ENCODE measurements at places on chromosomes 11 and 22.

DNA sequence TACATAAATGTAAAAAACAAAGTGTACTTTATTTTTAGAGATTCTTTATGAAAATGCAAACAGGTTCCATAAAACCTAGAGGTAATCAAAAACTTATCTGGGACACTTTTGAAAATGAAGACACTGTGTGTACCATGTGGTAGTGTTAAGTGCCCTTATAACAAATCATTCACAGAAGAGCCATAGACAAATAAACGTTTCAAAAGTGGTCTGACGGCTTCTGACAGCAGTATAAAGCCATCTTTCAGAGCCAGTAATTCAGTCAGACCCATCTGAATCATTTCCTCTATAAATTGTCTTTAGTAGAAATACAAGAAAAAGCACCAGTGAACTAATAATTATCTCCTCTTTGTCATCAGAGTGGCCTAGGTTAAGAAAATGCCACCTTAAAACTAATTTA lies 100.0 kb downstream of the PAX6 start:
- DNase-seq: no peak

DNA sequence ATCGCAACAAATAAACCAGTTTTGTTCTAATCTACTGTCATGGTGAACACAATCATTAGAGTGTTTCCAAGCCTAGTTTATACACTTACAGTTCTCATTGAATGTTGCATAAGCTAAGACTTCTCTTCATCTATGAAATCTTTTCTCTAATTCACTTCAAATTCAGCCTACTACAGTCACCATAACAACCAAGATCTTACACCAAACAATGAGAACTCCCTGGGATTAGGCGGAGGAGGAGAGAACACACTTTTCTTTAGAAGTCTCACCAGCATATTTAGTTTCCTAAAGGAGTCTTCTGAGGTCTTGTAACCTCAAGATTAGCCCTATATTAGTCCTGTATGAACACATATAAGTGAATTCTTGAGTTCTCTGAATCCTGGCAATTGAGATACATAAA lies 1889.7 kb downstream of the LRRC4C start:
- DNase-seq: no peak

DNA sequence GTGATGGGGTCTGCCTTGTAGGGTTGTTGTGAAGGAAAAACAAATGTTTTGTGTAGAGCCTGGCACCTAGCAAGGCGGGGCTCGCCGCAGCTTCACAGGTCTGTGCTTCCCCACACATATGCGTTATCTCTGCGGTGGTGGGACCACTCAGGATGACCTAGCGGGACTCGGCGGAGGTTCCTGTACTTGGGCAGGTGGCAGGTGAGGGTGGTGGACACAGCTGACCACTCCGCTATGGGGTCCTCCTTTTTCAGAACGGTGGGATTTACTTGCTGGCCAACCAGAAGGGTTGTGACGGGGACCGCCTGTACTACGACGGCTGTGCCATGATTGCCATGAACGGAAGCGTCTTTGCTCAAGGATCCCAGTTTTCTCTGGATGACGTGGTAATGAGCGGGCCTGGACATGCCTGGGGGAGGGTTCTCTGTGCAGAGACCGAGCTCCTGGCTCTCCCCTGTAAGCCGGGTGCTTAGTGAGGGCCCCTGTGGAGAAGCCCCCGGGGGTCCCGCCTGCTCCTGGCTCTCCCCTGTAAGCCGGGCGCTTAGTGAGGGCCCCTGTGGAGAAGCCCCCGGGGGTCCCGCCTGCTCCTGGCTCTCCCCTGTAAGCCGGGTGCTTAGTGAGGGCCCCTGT lies 21.3 kb downstream of the NADSYN1 start:
- no peak for DNase-seq

DNA sequence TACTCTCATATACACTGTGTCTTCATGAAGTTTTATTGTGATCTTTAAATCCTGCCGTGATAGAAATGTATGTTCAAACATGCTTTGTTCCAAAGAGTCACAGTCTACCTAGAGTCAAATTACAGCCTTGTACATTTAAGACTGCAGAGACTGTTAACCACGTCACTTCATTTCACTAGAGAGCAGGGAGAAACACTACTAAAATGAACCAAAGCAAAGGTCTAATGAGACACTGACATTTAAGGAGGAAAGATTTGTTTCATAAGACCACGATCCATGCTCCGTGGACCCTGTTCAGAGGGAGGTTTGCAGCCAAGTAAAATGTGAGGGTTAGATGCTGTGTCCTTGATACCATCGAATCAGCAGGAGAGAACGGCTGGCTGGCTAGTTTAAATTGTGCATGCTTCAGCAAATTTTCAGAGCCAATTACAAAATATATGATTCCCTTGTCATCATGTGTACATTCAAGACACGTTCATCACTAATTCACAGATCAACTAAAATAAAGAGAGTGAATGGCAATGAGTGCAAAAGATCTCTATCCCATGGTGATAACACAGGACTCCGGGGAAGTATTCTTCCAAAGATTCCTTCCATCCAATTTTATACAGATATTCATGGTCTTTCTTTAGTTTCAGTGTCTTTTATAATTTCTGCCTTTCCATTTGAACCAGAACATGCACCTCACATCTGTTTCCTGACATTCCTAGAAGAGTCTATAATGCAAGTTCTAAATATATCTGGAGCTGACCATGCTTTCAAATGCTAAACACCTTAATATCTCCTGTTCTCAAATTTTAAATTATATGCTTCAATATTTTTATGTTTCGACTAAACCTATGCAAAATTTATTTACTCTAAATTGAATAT lies 960.9 kb upstream of the FAT3 start:
- no peak for DNase-seq

GRCh38 chr11:47460571-47461235 lies 11.8 kb upstream of the RAPSN start:
- DNase-seq: no peak

DNA sequence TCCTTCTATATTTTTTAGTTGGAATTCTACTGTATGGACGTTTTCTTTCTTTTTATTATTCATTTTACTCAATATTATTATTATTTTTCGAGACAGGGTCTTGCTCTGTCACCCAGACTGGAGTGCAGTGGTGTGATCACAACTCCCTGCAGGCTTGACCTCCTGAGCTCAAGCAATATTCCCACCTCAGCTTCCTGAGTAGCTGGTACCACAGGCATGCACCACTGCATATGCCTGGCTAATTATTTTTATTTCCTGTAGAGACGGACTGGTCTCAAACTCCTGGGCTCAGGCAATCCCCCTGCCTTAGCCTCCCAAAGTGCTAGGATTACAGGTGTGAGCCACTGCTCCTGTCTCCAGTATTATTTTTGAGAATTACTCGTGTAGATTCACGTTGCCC lies 34.0 kb upstream of the CCDC134 start:
- DNase-seq: no peak

- DNase-seq: no peak
Measured at GRCh38 chr11:110818032-110818687, 105.9 kb upstream of the ARHGAP20 start.

- no peak for DNase-seq
Measured at GRCh38 chr11:133402551-133402950, 129.8 kb downstream of the OPCML start.

DNA sequence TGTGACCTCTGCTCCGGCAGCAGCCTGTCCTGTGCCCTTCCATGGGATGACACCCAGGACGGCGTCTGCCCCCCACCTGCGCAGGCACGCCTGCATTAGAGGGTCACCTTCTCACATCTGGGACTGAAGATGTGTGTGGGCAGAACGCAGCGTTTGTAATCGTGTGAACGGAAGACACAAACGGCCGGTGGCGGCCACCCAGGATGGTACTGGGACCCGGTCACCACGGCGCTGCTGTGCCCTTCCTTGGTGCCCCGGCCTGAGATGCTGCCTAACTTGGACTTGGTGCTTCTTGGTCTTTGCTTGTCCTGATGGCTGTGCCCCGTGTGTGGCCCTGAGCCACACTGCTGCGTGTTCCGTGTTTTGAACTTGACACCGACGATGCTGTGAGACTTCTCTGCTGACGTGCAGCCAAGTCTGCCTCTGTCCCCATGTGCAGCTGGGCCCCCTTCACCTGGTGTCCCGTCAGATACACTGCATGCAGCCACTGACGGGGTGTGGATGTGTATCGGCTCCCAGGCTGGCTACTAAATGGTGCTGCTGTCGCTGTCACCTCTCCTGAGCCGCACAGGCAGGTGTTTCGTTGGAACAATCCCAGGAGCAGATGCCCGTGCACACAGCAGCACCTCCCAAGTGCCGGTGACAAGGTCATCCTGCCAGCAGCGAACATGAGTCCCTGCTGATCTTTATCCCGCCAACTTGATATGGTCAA lies 21.4 kb downstream of the YPEL1 start:
- no peak for DNase-seq

DNA sequence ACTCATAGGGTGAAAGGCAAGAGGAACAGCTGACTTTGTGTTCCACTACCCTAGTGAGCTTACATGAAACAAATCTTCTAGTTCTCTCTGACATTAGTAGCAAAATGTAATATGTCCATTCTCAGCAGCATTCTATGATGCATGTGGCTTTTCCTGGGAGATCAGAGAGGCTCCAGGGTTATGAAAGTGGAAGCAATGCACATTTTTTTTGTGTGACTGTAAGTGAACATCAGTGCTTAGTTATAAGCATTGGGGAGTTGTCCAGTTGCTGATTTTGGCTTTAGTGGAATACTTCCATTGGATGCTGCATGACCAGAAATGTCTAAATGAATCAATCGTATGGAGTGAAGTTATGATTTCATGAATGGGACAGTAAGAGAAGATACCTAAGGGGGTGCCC lies 255.9 kb downstream of the FAT3 start:
- no peak for DNase-seq

GRCh38 chr11:130804306-130805076 lies 111.8 kb downstream of the SNX19 start:
- no peak for DNase-seq

DNA sequence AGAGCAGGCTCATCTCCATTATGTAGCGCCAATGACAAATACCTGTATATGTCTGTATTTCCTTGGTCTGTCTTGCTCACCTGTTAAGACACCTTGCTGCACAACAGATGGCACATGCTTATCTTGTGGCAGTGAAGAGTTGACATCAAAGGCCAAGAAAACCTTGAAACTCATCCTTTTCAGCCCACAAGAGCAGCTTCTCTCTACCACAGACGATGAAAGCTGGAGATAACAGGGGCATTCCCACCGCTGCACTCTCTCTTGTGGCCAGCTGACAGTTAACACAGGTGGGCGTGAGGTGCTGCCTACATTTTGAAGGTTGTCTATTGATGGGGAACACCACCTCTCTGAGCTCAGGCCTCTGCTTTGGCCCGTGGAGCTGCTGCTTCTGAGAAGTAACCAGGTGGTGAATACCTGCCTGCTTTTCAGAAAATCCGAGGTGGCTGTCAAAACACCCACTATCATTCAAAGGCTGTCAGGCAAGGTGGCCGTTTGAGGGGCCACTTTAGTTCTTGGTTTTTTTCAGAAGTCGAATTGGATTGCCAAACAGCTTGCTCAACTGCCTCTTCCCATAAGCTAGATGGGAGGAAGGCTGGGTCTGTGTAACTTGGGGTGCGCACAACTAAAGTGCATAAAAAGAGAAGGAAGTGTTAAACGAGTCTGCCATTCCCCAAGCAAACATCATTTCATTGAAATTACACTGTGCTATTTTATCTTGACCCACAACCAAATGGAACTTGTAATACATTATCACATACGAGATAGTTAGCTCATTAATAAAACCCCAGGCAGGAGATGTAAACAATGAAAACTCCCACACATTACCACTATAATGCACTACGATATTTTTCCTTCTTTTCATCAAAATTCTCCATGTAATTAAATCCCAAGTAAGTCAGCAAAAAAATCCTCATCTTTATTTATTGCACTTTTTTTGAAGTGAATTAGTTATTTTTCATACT lies 87.1 kb upstream of the RAG2 start:
- DNase-seq: no peak

GRCh38 chr22:20401376-20402014 lies 7.5 kb downstream of the ZNF74 start:
- DNase-seq: no peak

GRCh38 chr11:57426929-57427726 lies at the start of gene SLC43A3:
SLC43A3 (minus strand) TSS chr11:57427121; CDS start chr11:57426172, 949 bp downstream.
- no peak for DNase-seq

DNA sequence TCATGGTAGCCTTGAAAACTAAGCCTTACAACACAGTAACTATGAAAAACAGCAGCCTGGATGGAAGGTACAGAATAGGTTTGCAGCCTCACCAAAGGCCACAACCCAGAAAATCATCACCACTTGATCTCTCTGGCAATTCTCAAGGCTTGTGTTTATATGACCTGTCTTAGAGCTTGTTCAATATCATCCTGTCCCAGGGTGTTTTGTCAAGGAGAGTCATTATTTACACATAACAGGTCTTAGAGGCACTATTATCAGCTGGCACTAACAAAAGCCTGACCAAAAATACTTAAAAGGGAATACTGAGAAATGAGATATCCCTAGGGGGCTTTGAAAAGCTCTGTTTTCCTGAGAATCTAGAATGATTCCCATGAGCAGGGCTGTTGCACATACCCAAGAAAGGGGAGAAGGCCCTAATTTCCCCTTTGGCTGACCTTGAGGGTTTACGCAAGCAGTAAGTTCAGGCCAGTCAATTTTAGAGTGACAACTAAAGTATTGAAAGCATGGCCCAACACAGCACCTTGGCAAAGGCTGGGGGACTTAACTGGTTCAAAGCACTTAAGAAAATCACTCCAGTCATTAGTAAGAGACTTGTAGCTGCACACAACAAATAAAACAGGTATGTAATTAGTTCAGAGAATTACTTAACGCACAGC lies 7.9 kb downstream of the SC5D start:
- DNase-seq: no peak

- DNase-seq: no peak
Measured at GRCh38 chr22:44037519-44038375, 13.6 kb downstream of the PARVB start.

DNA sequence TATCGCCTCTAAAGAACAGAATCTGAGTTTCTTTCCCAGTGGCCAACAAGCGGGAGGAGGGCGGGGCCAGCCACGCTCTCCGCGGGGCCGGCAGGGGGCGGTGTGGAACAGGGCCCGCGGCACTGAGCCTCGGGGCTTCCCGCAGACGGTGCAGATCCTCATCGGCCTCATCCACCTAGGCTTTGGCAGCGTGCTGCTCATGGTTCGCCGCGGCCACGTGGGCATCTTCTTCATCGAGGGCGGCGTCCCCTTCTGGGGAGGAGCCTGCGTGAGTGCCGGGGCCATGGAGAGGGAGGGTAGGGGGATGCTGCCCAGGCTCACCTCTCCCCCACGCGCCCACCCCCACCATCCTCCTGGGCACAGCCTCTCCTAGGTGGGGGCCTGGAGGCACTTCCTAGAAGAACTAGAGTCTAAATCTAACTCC lies 10.7 kb downstream of the MS4A15 start:
- DNase-seq: no peak

- no peak for DNase-seq
Measured at GRCh38 chr11:45995342-45995734, 72.9 kb downstream of the LARGE2 start.

- DNase-seq: no peak
Measured at GRCh38 chr22:49756676-49757075, 71.0 kb downstream of the BRD1 start.

Measured in cortex of kidney (tissue), 1 donor.